ENCODE measurements at places on chromosomes 13 and 19.

DNA sequence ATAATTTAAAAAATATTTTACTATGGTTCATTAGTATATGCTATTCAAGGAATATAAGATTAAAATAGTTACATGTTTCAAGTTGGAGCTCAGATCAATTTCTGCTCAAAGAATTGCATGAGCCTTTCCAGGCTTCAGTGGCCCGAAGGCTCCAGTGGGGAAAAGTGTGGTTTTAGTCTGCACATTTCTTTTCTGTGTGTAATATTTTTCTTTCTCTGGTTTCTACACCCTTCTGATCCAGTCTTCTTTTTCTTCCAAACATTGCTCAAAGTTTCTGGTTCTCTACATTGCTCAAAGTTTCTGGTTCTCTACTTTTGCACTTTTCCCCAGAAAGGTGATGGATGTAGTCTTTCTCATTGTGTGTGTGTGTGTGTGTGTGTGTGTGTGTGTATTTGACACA lies 64.7 kb upstream of the OXGR1 start:
- no peak for DNase-seq

- no peak for DNase-seq
Observed at GRCh38 chr19:11721681-11722080, 17.1 kb downstream of the ZNF823 start.

DNA sequence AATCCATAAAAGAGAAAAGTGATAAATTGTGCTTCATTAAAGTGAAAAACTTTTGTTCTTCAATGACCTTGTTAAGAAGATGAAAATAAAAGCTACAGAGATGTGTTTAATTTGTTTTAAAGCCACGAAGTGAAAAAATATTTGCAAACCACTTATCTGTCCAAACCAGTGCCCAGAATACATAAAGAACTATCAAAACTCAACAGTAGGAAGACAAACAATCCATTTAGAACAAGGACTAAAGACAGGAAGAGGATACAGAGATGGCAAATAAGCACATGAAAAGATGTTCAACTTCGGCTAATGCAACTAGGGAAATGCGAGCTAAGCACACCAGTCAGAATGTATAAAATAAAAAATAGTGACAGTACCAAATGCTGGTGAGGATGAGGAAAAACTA lies 15.0 kb downstream of the GJB6 start:
- no peak for DNase-seq

DNA sequence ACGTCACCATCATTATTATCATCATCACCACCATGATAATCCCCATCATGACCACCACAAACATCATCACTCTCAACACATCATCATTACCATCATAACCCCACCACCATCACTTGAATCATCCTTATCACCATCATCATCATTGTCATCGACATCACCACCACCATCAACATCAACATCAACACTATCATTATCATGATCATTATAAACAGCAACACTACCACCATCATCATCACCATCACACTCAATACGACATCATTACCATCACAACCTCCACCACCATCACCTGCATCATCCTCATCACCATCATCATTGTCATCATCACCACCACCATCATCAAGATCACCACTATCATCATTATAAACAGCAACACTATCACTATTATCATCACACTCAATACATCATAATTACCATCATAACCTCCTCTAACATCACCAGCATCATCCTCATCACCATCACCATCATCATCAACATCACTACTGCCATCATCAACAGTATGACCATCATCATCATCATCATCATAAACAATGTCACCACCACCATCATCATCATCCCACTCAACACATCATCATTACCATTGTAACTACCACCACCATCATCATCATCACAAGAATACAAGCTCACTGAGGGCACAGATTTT lies 78.7 kb downstream of the MBD3L1 start:
- no peak for DNase-seq

- DNase-seq = no peak
Observed at GRCh38 chr19:3478409-3479176, 1.7 kb downstream of the SMIM24 start.

DNA sequence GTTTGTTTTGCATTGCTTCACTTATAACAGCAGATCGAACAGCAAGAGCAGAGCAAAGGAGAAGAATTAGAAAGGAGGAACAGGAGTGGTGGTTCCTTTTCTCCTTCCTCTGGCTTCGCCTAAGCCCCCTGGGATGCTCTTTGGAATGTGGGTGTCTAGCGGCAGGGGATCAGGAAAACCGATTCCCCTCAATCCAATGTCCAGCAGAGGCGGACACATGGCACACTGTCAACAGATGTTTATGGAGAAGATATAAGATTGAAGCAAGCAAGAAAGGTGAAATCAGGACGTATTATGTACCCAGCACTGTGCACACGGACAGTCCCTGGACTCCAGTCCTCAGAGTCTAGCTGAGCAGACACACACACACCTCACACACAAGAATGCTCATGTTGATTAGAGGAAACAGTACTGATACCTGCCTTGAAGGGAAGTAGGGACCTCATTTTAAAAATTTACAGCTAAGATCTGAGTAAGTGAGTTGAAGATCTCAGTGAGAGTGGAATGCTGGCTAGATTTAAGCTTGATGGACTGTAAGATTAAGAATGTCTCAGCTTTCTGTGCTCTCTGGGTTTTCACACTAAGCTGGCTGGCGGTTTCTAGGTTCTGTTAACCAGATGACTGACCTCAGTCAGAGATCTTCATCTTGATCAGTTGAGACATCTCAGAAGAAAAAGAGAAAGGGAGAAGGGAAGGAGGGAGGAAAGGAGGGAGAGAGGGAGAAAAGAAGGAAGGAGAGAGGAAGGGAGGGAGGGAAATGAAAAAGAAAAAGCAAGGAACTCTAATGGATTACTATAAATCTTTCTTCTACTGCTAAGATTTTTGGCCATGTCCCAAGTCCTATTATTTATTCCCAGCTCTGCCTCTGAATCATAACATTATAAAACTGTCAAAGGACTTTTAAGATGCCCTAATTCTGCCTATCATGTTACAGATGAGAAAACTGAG lies 44.8 kb downstream of the FLT1 start:
- DNase-seq = no peak

DNA sequence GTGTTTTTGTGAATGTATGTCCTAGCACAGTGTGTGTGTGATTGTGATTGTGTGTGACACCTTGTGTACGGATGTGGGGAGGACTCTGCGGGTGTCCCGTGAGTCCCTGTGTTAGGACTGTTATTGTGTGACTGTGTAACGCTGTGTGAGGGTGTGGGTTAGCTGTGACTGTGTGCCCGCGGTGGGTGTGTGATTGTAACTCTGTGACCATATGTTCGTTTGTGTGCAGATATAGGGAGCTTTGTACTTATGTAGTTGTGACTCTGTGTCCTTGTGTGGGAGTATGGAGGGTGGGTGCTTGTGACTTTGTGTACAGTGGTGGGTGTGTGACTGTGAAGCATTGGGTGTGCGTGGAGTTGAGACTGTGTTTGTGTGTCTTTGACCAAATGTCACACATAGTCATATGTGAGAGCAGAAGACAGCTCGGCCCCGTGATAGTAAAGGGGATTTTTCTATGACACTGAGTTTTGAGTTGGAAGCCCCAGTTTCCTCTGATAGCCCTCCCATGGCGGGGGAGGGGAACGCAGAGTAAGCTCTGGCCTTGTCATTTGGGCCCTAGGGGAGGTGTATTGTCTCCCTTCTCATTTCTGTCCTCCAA lies 949 bp upstream of the ZNF260 start:
- no peak for DNase-seq

- no peak for DNase-seq
Observed at GRCh38 chr19:46014941-46015686, 7.7 kb downstream of the PGLYRP1 start.

DNA sequence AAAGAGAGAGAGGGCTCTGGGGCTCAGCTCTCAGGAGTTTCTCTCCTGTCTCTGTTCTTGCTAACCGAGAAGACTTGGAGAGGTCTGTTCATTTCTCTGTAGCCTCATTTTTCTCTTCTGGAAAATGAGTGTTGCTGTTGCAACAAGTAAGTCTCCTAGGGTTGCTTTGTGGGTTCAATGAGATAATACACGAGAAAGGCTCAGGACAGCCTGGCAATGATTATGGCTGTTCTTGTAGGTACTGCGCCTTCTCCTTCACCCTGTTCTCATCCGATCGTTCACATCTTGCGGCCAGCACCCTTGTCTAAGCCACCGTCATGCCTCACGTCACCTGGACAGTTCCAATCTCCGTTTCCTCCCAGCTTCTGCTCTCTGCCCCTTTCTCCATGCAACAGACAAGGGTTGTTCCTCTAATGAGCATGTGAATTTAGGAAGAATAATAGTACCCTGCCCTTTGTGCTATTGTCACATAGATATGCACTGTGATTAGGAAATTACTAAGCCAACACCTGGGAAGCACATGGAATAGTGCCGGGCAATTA lies 4.2 kb downstream of the C5AR1 start:
- DNase-seq = no peak

DNA sequence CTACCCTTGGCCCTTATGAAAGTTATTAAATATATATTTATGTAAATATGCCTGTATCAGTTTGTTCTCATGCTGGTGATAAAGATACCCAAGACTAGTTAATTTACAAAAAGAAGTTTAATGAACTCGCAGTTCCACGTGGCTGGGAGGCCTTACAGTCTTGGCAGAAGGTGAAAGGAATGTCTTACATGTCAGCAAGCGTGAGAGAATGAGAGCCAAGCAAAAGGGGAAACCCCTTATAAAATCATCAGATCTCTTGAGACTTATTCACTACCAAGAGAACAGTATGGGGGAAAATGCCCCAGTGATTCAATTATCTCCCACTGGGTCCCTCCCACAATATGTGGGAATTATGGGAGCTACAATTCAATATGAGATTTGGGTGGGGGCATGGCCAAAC lies 506.0 kb upstream of the ATXN8OS start:
- DNase-seq = no peak
